Fibroblast of lung (primary cell): ENCODE measurements at places on chromosomes 1 and 21. TPM values are rescaled to one million over a fixed set of nuclear protein-coding genes. Genes with fewer than 3 reads are reported as not detected.

NECTIN4 gene
- 0.07 and 0.16 TPM in 2 replicates for polyA plus RNA-seq

PPCS gene
- 29.6 and 40.3 TPM in 2 replicates for polyA plus RNA-seq

DNA sequence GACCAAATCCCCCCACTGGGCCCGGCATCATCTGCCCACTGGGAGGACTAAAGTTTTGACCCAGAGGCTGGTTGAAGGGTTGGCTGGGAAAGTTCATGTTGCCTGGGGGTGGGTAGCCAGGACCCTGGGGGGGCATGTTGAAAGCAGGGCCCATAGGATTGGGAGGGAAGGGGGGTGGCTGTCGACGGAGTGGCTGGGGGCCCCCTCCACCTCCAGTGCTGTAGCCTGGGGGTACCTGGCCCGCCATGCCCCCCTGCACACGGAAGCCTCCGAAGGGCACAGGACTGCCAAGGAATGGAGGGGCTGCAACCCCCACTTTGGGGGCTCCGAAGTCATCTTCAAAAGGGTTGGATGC is 2.2 kb downstream of the PYGO2 start:
- no peaks in the 10 kb centered on the region for H3K27me3 ChIP-seq
- peaks cover 16% of the 10 kb centered on the region for H3K4me1 ChIP-seq
- H3K36me3 ChIP-seq: peaks cover 10% of the 10 kb centered on the region
- H3K27ac ChIP-seq: no peak overlapping the region
- H3K4me3 ChIP-seq: no peak overlapping the region

DNA sequence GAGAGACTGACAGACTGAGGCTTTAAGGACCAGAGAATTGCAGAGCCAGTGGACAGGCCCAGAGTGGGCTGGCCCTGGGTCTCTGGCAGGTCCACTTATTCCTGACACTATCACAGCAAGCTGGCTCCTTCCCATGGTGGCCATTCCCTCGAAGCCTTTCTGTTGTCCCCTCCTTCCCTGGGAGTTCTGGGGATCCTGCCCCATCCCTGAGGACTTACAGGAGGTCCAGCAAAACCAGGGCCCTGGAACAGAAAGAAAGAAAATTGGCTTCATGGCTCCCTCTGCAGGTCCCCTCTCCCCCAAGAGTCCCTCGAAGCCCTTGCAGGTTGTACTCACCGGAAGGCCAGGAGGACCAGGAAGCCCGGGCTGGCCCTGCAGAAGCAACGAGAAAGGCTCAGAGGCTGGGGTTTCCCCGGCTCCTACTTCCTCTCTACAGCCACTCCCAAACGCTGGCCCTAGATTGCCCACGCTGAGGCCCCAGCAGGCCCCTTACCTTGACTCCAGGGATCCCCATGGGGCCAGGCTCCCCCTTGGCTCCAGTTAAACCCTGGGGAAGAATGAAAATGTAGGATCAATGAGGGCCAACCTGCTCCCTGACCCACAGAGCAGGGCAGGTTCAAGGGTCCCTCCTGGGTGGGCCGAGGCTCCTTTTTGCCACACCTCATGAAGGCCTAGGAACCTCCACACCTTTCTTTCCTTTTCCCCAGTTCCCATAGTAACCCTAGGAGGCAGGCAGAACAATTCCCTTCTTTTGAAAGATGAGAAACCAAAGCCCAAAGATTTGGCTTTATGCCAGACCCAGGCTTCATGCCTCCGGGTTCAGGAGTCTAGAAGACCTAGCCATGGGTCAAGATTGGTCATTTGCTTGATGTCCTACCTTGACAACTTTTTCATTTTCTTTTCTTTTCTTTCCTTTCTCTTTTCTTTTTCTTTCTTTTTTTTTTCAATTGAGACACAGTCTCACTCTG is 4.6 kb downstream of the COL9A2 start:
- no peak overlapping the region for H3K27ac ChIP-seq
- no peak for DNase-seq
- no peak overlapping the region for H3K4me3 ChIP-seq
- H3K27me3 ChIP-seq: peaks cover 19% of the 10 kb centered on the region

GRCh38 chr1:58781541-58782177 is 2.2 kb downstream of the JUN start:
- peak overlapping the region; percentile 96 for H3K4me3 ChIP-seq
- peaks cover 10% of the 10 kb centered on the region for H3K36me3 ChIP-seq
- no peaks in the 10 kb centered on the region for H3K27me3 ChIP-seq
- DNase-seq: peak; percentile 84
- H3K4me1 ChIP-seq: peaks cover 8% of the 10 kb centered on the region

DHX9 gene
- polyA plus RNA-seq: 133 and 194 TPM in 2 replicates

DNA sequence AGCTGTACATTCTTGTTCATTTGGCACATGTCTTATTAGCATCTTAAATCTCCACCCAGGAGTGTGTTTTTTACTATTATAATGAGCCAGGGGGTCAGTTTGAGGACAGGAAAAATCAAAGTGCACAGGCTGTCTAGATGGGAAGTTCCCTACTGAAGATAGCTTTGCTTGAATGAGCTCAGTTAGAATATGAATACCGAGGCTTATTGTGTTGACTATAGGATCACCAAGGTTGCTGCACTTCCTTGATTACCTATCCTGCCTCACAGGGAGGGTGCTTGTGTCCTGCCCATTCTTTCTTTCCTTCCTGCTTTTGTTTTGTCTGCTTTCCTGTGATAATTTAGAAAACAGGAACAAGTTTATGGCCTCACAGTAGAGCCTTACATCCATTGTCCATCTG is 16.3 kb downstream of the PHGDH start:
- no peaks in the 10 kb centered on the region for H3K4me1 ChIP-seq
- no peak overlapping the region for H3K27ac ChIP-seq
- H3K36me3 ChIP-seq: peaks cover 9% of the 10 kb centered on the region
- no peaks in the 10 kb centered on the region for H3K27me3 ChIP-seq
- no peak overlapping the region for H3K4me3 ChIP-seq
- DNase-seq: no peak

GRCh38 chr1:10387677-10388386 is 11.0 kb upstream of the PGD start:
- peak; percentile 72 for DNase-seq
- H3K36me3 ChIP-seq: no peaks in the 10 kb centered on the region
- no peaks in the 10 kb centered on the region for H3K27me3 ChIP-seq
- H3K4me1 ChIP-seq: peaks cover 9% of the 10 kb centered on the region

FCRL5 gene
- polyA plus RNA-seq: 0.05 TPM in 1 of 2 replicates, not detected in the other

S100B gene
- polyA plus RNA-seq: 1.4 and 2.7 TPM in 2 replicates

GRCh38 chr1:235074523-235075047 is 54.1 kb downstream of the TOMM20 start:
- no peaks in the 10 kb centered on the region for H3K27me3 ChIP-seq
- DNase-seq: peak; percentile 54
- H3K27ac ChIP-seq: peak overlapping the region; percentile 97

PTBP2 gene
- 14.9 and 19.7 TPM in 2 replicates for polyA plus RNA-seq

FCAMR gene
- polyA plus RNA-seq: not detected in 2 replicates

DNA sequence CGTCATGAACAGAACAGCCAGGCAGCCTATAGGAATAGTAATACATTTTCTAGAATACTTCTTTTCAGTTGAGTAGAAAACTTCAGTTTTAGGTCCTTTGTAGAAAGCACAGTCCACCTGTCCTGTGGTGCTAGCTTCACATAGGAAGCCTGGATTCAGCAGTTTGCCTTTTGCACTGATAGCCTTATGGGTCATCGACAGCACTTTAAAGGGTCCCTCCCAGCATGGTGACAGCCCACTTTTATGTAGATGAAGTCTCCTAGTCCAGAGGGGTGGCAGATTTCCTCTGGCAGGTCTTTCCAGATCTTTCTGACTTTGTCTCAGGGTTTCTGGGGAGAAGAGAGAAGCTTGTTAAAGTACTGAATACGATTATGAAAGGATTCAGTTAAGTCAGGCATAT is 161.4 kb upstream of the TNR start:
- H3K4me3 ChIP-seq: no peak overlapping the region
- H3K27ac ChIP-seq: no peak overlapping the region
- H3K36me3 ChIP-seq: no peaks in the 10 kb centered on the region
- H3K27me3 ChIP-seq: no peaks in the 10 kb centered on the region
- no peak for DNase-seq
- H3K4me1 ChIP-seq: no peaks in the 10 kb centered on the region

SHISA4 gene
- polyA plus RNA-seq: 19.0 and 19.2 TPM in 2 replicates

GRCh38 chr1:151729966-151730291 is 8.6 kb downstream of the RIIAD1 start:
- DNase-seq: no peak
- no peaks in the 10 kb centered on the region for H3K4me1 ChIP-seq
- H3K27me3 ChIP-seq: peaks cover 14% of the 10 kb centered on the region
- H3K36me3 ChIP-seq: no peaks in the 10 kb centered on the region
